ENCODE measurements at places on chromosomes 12 and 14. TPM values are rescaled to one million over a fixed set of nuclear protein-coding genes. Genes with fewer than 3 reads are reported as not detected.

The IL22 gene
- not detected for total RNA-seq

The LRP1-AS gene
- total RNA-seq: not detected

The SDR9C7 gene
- not detected for total RNA-seq

The NXPH4 gene
- not detected for total RNA-seq

The CLEC1A gene
- total RNA-seq: not detected

The SFSWAP gene
- total RNA-seq: 95.7 TPM

All from CD4-positive, alpha-beta memory T cell (primary cell).